H1 (cell line): ENCODE measurements at places on chromosomes 2 and 18.

DNA sequence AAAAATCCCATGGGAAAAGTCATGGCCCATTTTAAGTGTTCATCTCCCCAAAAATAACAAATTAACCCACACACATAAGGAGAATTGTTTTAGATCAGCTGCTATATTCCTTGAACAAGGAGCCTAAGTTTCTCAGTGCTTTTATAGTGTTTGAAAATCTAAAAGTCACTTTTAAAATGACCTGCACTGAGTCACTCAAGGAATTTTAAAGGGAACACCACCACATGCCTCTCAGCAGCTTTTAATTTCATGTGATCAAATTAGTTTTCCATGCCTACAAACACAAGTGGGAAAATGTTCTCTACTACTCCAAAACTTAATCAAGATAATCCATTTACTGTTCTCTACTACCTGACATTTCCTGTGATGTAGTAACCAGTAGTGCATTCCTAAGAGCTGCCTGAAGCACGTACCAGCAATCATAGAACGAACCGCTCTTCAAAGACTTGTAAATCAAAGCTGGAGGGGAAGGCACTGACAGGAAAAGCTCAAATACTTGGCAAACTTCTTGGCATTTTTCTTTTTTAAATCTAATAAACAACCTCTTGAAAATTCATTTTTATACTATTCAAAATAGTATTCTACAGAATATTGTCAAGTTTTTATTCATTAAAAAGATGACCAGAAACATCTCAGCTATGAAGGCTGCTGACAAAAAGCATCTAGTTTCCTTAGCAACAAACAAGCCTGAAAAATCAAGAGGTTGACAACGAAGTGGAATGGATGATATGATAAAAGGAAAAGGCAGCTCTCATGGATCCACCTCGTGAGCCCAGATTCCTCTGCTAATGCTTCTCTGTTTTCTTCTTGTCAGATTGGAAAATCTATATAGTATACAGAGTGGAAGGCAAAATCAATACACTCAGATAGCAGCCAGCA, 37.2 kb downstream of the LRPPRC start:
- no peak for DNase-seq

DNA sequence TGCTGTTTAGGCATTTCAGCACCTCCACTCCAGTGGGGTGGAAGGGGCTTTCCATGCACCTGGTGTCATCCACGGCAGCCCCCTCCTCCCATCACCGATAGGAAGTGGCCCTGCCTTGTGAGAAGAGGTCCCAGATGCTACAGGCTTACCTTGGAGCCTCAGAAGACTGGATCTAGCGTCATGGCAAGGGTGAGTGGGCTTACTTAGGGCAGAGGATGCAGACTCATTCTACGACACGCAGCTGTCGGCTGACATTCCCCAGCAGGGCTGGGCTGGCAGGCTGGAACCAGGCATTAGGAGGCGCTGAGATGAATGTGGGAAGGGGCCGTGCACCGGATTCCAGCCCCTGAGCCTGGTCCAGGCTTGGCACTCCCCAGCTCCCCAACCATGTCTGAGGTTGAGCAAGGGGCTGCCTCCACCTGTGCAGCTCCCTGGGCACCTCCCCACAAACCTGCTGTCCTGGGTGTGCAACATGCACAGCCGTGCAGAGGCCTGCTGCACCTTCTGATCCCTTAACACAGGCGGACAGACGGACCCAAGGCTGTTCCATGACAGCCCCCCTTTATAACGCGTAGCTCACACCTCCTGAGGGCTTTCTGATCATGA, 1.7 kb upstream of the PRLH start:
- DNase-seq = no peak

GRCh38 chr2:174753038-174753633, 11.1 kb downstream of the CHRNA1 start:
- DNase-seq = no peak

DNA sequence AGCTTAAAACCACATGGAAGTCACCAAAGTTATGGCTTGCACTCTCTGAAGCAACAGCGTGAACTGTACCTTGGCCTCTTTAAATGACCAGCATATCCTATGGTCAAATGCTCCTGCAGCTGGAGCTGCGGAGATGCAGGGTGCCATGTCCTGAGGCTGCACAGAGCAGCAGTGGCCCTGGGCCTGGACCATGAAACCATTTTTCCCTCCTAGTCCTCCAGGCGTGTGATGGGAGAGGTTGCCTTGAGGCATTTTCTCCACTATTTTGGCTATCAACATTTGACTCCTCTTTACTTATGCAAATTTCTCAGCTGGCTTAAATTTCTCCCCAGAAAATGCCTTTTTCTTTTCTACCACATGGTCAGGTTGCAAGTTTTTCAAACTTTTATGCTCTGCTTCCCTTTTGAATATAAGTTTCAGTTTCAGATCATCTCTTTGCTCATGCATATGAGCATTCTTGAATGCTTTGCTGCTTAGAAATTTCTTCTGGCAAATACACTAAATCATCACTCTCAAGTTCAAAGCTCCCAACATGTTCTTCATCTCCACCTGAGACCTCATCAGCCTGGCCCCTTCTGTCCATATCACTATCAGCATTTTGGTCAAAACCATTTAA, 82.9 kb upstream of the TMEFF2 start:
- DNase-seq = no peak
